ENCODE measurements at places on chromosomes 3 and 15. TPM values are rescaled to one million over a fixed set of nuclear protein-coding genes. Genes with fewer than 3 reads are reported as not detected.
A peak's percentile ranks its signal among the peaks of the same experiment; 100 is the strongest.

DNA sequence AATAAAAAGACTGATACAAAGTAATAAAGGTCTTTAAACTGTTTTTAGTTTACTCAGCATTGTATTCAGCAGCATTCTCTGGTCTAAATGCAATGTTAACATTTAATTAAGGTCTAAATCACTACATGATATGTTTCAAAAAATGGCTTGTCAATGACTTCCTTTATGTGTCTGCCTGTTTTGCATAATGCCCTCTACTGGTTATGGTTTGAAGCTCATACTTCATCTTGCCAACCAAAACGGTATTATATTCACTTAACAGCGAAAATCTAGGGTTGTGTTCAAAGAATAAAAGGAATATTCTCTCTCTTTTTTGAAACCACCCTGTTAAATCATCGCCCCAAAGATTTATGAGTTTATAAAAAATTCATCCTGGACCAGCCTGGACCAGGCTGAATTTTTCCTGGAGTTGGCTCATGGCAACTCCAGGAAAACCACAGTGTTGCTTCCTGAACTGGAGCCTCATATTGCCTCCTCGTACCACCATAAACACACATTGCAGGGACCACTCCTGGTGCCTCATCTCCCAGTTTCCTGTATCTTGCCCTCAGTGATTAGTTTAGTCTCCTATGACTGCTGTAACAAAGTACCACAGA, 6.7 kb upstream of the NCEH1 start:
- no peaks in the 10 kb centered on the region for H3K36me3 ChIP-seq
- no peak overlapping the region for H3K27ac ChIP-seq
- no peaks in the 10 kb centered on the region for H3K27me3 ChIP-seq
- no peaks in the 10 kb centered on the region for H3K4me1 ChIP-seq

DNA sequence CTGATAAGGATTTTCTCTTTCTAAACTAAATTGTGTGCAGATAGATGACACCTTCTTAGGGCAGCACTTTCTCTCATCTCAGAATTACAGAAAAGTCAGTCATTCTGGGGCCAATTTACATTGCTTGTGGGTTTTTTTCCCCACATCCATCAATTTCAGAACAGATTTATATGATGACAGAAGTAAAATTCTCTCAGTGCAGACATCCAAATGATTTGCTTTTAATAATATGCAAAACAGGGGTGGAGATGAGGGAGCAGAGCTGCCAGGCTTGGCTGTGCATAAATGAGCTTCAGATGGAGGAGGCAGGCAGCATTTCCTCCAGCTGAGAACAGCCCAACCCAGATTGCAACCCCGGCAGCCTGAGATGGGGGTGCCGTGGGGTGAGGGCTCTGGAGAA, 44.0 kb downstream of the EDEM1 start:
- H3K36me3 ChIP-seq = no peaks in the 10 kb centered on the region
- no peak overlapping the region for H3K27ac ChIP-seq
- peak; percentile 16 for DNase-seq
- peaks cover 7% of the 10 kb centered on the region for H3K27me3 ChIP-seq

GRCh38 chr15:79829950-79830349, 66.9 kb downstream of the MTHFS start:
- no peak for DNase-seq
- no peaks in the 10 kb centered on the region for H3K27me3 ChIP-seq
- H3K4me3 ChIP-seq = no peak overlapping the region
- H3K36me3 ChIP-seq = peaks cover 7% of the 10 kb centered on the region

DNA sequence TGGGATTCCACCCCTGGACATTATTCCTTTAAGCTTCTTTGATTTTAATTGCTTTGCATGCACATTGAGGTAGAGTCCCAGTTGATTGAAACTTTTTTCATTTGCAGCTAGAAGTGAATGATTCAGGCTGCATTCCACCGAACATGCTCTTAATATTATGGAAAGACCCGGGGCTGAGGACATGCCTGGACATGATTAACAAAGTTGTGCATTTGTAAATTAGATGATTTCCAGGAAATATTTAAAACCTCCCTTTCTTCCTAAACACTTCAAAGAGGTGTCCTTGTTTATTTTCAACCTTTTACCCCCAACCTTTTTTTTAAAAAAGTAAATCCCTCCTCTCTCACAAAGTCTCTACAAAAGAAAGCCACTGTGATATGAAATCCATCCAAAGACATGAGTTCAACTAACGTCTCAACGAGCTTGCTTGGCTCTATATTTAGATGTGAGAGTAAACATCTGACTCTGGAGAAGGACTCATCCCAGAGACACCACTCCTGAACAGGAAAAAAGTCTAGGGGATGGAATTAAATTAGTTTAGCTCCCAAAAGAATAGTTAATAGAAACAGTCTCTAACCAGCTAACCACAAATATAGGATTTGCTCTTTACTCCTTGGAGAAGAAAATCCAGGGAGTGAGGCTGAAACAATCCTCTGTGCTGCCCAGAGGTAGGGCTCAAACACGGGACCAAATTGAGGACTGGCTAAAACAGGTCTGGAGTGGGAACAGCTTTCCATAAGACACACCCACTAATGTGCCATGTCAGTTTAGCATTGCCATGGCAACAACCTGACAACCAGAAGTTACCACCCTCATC, 83.1 kb downstream of the XXYLT1 start:
- peak; percentile 57 for DNase-seq
- H3K4me3 ChIP-seq = no peak overlapping the region
- no peaks in the 10 kb centered on the region for H3K36me3 ChIP-seq
- peaks cover 23% of the 10 kb centered on the region for H3K4me1 ChIP-seq
- H3K27me3 ChIP-seq = no peaks in the 10 kb centered on the region

DNA sequence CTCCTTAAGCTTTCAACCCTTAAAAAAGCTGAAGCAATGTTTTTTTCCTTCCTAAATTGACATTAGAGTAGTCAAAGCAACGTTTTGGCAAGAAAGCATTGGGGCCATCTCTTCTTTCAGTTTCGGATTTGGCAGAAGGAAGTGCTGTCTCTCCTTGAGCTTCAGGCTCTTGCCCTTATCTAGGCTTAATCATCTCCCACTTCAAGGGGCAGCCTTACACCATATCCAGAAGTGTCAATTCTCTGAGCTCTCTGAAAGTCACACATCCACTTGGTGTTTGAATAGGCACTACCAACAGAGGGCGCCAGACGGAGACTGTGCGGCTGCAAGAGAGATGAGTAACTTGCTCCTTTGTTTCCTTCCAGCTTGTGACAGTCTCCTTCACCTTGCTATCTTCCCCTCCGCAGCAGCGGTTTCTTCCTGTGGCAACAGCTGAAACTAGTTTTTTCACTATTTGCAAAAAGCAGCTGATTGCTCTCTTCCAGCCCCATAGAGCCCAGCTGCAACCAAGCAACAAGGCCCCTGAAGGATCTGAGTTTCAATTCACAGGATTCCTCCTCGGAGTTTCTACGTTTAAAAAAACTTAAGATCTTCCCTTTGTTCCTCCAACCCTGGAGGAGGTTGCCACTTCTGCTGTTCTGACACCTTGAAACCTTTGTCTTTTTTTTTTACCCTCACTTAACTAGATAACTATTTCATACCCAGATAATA, 147.0 kb upstream of the SLCO3A1 start:
- H3K36me3 ChIP-seq = no peaks in the 10 kb centered on the region
- H3K4me1 ChIP-seq = no peaks in the 10 kb centered on the region
- no peak overlapping the region for H3K27ac ChIP-seq

DNA sequence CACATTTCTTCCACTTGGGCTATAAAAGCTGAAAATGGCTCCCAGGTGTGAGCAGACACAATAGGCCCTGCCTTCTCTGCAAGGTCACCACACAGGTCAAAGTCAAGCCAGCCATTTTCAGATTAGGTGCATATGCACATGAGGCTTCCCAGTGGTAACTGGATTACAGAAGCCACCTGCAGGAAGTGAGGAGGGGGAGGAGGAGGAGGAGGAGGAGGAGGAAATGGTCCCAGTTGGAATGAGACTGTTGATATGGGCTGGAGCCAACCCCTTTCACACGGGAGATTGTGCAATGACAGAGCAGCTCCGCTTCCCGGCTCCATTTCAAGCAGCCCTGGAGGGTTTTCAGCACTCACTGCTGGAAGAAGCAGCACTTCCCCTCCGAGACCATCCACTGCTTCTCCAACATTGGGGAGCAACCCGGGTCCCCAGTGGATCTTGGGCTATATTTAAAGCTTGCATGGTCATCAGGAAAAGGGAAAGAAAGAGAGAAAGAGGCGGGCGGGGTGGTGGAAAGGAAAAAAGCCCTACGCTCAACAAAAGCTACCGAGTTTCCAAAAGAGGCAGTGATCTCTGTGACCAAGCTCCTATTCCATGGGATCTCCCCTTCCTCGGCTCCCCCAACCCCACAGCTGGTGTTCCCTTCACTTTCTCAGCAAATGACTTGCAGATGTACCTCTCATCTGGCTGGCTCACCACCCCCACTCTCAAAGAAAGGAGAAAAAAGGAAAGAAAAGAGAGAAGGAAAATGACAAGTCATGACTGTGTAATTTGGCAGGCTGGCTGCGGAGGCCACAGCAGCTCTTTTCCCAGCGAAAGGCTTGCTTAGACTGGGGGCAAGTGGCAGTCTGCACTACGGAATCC, 58.3 kb downstream of the LRIG1 start:
- H3K27me3 ChIP-seq = no peaks in the 10 kb centered on the region
- H3K36me3 ChIP-seq = peaks cover 20% of the 10 kb centered on the region
- peaks cover 65% of the 10 kb centered on the region for H3K4me1 ChIP-seq
- peak; percentile 96 for DNase-seq
- no peak overlapping the region for H3K4me3 ChIP-seq

GRCh38 chr3:56157693-56158362, 310.4 kb downstream of the ERC2 start:
- DNase-seq = peak; percentile 46
- H3K27me3 ChIP-seq = no peaks in the 10 kb centered on the region

- no peaks in the 10 kb centered on the region for H3K4me1 ChIP-seq
- no peak overlapping the region for H3K27ac ChIP-seq
- H3K27me3 ChIP-seq = no peaks in the 10 kb centered on the region
- H3K36me3 ChIP-seq = peaks cover 5% of the 10 kb centered on the region
- no peak overlapping the region for H3K4me3 ChIP-seq
Measured at GRCh38 chr3:12544652-12545472, 437 bp downstream of the MKRN2OS start.

DNA sequence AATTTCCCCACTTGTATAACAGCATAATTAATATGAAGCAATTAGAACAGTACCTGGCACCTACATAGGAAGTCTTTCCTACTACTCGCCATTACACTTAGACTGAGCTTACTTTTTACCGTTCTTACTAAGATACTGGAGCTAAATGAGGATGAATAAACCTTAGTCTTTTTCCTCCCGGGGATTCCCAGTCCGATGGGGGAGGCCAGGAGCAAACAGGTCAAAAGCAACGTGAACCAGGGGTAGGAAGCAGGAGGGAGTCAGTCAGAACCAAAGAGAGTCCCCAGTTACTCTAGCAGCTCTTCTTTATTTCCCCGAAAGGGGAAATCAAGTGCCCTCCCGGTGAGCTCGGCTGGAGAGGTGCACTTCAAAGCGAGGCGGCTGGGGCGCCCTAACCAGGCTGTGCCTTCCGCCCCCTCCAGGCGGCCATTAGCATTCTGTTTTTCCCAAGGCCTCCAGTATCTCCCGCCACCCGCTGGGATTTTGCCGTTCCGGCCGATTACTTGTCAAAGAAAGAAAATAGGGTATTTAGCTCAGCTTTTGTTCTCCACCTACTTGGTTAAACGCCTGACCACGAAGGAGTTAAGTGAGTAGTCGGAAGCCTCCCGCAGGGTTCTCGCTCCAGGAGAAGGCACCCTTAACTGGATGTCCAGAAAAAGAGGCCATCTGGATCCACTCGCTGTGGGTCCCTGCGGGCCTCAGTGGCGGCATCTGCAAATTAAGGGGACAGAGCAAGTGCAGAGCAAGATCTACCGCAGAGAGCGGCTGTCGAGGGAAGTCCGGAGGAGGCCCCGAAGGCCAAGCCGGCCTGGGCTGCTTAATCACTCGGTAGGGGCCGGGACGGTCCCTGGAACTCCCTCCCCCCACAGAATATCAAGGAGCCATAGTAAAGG, 6.3 kb upstream of the EOMES start:
- H3K4me1 ChIP-seq = peaks cover 25% of the 10 kb centered on the region
- H3K27me3 ChIP-seq = peaks cover 81% of the 10 kb centered on the region

GRCh38 chr15:63417721-63418120, 36.1 kb upstream of the CA12 start:
- no peak overlapping the region for H3K27ac ChIP-seq
- no peaks in the 10 kb centered on the region for H3K36me3 ChIP-seq
- no peak overlapping the region for H3K4me3 ChIP-seq
- peaks cover 6% of the 10 kb centered on the region for H3K4me1 ChIP-seq
- DNase-seq = no peak
- H3K27me3 ChIP-seq = no peaks in the 10 kb centered on the region

- peaks cover under 1% of the 10 kb centered on the region for H3K4me1 ChIP-seq
- H3K36me3 ChIP-seq = no peaks in the 10 kb centered on the region
- no peak overlapping the region for H3K27ac ChIP-seq
- peak; percentile 64 for DNase-seq
Measured at GRCh38 chr15:74265046-74265639, 29.0 kb downstream of the CCDC33 start.

GRCh38 chr3:23739536-23739935, 66.2 kb upstream of the UBE2E1 start:
- peaks cover 14% of the 10 kb centered on the region for H3K27me3 ChIP-seq
- no peak overlapping the region for H3K27ac ChIP-seq
- DNase-seq = no peak
- peaks cover 10% of the 10 kb centered on the region for H3K4me1 ChIP-seq

DNA sequence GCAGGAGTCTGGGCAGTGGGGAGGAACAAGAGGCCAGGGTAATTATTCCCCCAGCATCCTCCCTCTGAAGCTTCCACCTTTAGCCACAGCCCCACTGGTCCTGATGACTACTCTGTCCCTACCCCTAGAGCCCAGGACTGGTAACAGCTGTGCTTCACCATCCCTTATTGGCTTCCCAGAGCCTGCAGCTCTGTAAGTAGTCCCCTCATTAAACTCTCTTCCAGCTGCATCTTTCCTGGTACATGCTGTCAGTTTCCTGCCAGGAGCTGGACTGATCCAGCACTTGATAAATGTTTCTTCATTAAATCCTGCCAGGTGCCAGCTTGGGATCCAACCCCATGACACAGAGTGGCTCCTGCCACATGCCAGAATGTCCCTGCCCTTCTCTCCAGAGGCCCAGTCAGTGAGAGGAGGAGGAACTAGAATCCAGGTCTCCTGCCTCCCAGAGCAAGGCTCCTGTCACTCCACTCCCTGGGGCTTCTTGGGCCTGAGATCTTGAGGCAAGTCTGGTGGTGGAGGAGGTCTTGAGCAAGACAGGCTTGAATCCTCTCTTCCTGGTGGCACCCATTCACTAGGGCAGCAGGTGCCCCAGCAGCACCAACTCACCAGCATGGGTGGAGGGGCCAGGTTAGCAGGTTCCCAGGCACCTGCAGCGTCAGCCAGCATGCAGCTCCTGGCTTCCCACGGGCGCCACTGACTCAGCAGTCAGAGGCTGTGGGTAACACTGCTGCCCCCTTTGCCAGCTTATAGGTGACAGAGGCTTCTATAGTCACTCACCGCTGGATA, 27.6 kb downstream of the FBXW12 start:
- H3K4me1 ChIP-seq = no peaks in the 10 kb centered on the region
- H3K4me3 ChIP-seq = no peak overlapping the region
- H3K36me3 ChIP-seq = peaks cover 11% of the 10 kb centered on the region
- peaks cover 4% of the 10 kb centered on the region for H3K27me3 ChIP-seq
- no peak for DNase-seq

IL17RB gene
- total RNA-seq = 0.93 TPM

LOXL1 gene
- 20.0 TPM for total RNA-seq
